ENCODE measurements at places on chromosomes 11 and 22. TPM values are rescaled to one million over a fixed set of nuclear protein-coding genes. Genes with fewer than 3 reads are reported as not detected.

Gene POTEH
- total RNA-seq: not detected

Gene TSSK2
- not detected for total RNA-seq

Gene PARVA
- 27.9 TPM for total RNA-seq

Gene SCARF2
- total RNA-seq: 10.2 TPM

Gene SRRD
- total RNA-seq: 17.5 TPM

Gene APLNR
- total RNA-seq: not detected

Gene PRODH
- total RNA-seq: 0.79 TPM

Gene PAMR1
- total RNA-seq: 0.11 TPM

Gene EXPH5
- 29.8 TPM for total RNA-seq

Gene SCT
- not detected for total RNA-seq

Gene IL17REL
- total RNA-seq: not detected

Gene FUT4
- 14.1 TPM for total RNA-seq

Gene MUC2
- total RNA-seq: not detected

Gene NXPE1
- total RNA-seq: not detected
